B cell (primary cell): ENCODE measurements at places on chromosomes 6 and 20. TPM values are rescaled to one million over a fixed set of nuclear protein-coding genes. Genes with fewer than 3 reads are reported as not detected.

GRCh38 chr6:78570044-78570443, 297.3 kb upstream of the IRAK1BP1 start:
- no peak for DNase-seq

- DNase-seq, result no peak
Observed at GRCh38 chr6:6399568-6399967, 79.1 kb upstream of the F13A1 start.

- no peak for DNase-seq
Observed at GRCh38 chr6:4352322-4352669, 216.9 kb upstream of the ECI2 start.

- no peak for DNase-seq
Observed at GRCh38 chr6:28719275-28719940, 193.7 kb downstream of the GPX5 start.

- DNase-seq, result peak; percentile 40
Observed at GRCh38 chr6:158911746-158912480, 88.1 kb downstream of the RSPH3 start.

- no peak for DNase-seq
Observed at GRCh38 chr6:906920-907319, 214.0 kb upstream of the EXOC2 start.

DNA sequence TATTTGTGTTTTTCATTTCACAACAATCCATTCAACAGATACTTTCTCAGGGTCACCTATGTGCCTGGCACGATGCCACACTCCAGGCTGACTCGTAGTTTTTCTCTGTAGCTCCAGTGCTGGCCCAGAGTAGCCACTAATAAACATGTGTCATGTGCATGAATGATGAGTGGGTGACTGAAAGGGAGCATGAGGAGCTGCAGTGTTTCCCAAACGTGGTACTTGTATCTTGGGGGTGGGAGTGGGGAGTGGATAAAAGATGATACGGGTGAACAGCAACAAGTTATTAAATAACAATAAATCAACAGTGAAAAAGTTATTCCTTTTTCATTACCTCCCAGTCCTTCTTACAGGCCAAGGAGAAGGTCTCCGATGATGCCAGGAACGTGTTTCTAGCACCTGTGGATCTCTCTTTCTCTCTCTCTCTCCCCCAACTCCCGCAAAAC, 17.1 kb downstream of the SRXN1 start:
- no peak for DNase-seq

DNA sequence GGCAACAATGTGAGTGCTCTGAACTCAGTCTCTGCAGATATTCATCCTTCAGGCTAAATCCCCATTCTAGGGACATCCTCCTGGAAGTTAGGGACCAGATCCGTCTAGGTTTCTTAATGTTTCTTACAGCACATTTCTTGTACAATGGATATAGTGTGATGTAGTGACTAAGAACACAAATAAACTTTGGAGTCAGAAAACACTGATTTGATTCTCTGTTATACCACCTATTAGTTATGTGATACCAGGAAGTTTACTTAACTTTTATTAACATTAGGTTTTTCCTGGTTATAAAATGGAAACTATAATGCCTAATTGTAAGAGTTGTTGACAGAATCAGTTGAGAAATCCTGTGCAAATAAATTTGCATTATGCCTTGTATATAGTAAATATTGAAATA, 57.6 kb upstream of the KCNQ5 start:
- no peak for DNase-seq

DNA sequence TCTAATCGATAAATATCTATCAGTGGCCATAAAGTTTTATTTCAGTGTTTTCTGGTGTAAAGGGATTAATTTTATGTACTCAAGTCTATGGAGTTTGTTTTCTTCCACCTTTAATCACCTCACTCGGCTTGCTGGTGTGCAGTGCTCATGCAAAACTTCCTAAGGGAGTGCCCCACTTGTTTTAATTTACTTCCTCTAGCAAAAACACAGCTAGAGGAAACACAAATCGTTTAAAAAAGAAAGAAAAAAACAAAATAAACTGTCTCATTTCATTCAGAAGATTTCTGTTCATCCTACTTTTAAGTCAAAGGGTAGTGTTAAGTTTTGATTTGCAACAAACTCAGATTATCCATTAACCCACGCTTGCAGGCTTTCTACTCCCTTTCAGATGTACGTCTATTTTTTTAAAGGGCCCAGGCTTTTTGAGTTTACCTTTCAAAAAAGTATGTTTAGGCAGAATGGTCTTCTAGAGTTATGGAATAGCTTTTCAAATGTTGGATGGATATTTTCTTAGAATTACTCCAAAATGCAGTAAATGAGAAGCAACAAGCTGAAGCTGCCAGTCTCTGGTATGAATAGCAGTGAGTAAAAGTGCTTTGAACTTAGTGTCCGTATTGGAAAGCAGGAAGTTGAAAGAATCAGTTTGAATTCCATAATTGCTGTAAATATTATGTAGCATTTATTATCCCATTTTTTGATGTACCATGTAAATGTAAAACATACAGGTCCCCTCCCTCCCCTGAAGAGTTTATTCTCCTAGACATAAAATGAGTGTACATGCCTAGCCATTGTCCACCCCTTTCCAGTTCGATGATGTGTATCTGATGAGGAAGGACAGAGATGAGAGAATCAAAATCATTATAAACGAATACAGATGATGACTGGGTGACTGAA, 113.3 kb downstream of the SLC16A10 start:
- peak; percentile 14 for DNase-seq

DNA sequence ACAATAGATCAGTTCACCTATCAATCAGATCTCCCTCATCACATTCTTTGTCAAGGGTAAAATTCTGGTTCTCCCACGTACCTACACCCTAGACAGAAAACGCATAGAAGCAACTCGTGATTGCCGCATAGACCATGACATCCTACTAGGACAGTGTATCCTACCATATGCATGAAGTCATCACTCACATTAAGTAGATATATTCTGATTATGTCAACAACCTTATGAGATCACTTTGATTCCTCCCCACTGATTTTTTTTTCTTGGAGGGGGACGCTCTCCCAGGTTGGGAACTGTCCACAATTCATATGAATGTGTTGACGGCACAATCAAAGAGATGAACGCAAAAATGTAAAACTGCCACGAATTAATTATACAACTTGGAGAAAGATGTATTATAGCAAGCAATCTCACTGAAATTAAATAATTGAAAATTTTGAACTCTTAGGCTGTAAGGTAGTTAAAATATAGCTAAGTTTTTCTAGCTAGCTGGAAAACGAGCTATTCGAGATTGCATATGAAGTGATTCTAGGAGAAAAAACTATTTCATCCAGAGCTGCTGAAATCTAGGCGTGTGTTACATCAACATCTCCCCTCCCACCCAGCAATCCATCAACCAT, 82.5 kb upstream of the CCDC28A start:
- no peak for DNase-seq

- no peak for DNase-seq
Observed at GRCh38 chr6:36133148-36133547, 2.8 kb downstream of the MAPK13 start.

DNA sequence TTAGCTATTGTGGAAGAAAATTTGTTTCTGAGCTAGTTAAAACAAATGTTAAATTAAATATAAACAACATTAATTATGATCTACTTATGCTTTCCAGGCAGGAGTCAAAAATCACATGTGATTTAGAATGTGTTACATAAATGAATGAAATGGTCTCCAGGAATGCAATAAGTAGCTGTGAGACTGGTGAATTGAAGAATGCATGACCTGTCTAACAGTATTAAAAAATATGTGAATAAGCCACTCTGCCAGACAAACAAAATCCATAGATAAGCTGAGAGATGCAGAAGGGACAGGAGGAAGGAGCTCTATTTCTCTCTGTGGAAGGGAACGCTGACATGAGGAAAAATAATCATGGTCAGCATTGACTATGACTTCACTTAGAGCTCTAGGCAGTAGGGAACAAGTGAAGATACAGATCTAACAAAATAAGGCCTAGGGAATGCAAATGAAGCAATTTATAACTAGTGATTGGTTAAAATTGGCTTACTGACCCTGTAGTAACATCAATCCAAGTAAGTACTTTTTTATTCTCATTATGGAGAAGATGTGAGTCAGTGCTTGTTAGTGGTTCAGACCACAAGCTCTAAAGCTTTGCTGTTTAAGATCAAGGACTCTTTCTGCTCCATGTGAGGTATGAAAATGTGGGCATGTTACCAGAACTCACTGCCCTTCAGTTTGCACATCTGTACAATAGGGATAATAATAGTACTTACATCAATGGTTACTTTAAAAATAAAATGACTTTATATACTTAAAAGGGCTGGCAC, 432.6 kb downstream of the MMUT start:
- no peak for DNase-seq

DNA sequence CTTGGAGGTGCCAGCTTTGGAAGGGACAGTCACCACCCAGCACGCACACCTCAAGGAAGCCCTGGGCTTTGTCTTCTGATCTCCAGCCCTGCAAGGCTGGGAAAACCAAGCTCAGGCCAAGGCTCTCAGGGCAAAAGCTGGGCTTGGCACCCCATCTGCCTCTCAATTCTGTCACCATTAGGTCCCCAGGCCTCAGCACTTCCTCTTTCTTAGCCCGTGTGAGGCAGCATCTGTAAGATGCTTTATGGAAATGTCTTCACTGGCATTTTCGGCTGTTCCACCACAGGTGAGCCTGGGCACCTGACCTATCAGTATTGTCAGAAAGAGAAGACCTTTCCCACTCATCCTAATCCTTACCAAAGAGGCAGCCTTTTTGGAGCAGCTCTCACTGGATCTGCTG, 24.6 kb downstream of the GMEB2 start:
- DNase-seq, result peak; percentile 38

GRCh38 chr20:31758521-31758920, 19.4 kb downstream of the TPX2 start:
- DNase-seq, result no peak

DNA sequence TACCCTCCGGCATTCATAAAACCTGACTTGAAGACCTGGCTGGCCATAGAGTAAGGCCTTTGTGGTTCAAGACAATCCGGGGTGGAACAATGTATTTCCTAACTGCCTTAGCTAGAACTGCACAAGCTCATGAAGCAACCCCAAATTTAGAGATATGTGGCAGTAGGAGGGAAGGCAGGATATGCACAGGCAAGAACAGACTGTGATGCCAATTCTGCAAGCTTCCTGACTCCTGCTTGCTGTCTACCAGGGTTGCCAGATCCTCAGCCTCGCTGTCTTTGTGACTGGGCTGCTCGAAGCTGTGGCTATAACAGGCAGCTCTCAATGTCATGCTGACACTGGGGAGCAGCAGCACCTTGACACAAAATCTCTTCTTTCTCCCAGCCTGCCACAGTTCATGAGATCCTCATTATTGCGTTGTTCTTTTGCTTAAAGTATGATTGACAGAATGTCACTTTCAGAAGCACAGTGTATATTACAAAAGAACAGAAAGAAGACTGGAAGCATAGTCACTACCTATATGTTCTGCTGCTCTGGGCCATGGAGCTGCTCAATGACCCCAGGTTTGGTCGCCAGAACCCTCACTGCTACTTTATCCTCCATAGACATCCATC, 18.3 kb upstream of the SHLD1 start:
- no peak for DNase-seq

GRCh38 chr6:45036103-45036502, 292.0 kb upstream of the RUNX2 start:
- DNase-seq, result no peak

DNA sequence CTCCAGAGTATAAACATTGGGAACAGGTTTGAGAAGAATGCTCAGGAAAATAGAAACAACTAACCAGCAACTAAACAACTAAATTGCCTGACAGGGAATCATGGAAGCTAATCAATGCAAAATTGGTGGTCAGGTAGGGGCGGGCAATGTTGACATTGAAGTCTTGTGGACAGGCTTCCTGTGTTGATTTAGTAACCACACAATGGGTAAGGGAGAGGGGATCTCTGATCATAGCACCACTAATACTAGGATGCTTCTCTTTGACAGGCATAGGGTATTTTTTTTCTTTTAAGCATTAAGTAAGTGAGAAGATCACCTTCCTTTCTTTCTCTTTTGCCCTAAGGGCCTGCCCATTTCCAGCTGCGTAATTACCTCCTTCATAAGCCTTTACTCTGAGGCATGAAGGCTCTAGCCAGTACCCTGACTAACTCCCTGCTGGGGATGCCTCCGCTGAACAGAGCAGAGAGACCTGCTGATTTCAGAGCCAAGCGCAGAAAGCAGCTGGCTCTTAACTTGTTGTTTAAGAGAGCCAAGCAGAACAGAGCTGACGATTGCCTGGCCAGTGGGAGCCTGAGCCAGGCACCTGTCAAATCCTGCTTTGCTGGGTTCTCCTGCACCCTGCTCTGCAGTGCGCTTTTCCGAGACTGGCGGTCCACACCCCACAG, 118.7 kb downstream of the BMP2 start:
- DNase-seq, result no peak

GRCh38 chr6:144601221-144601620, 316.1 kb downstream of the UTRN start:
- no peak for DNase-seq

- DNase-seq, result no peak
Observed at GRCh38 chr6:75142721-75143120, 63.1 kb downstream of the COL12A1 start.

- no peak for DNase-seq
Observed at GRCh38 chr6:134177753-134178160, 125.3 kb upstream of the SLC2A12 start.

DNA sequence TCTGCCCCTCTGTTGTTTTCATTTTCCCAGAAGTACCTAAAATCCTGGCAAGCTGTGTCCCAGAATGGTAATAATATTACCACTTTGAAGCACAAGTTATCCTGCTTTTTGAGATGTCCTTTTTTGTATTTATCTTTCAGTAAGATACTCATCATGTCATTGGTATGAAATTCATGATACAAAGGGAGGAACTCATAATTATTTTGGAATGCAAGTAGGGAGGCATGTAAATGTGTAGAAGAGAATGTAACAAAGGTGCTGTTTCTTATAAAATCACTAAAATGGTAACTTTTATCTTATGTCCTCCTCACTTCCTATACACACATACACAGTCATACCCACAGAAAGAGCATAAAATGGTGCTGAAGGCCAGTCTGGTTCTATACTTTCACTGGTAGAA, 109.9 kb downstream of the CD2AP start:
- no peak for DNase-seq

GRCh38 chr6:26439151-26440125, 866 bp upstream of the BTN3A3 start:
- peak; percentile 49 for DNase-seq

GRCh38 chr6:47343600-47343999, 33.9 kb upstream of the TNFRSF21 start:
- DNase-seq, result no peak

ZNF165 gene
- total RNA-seq, result 4.2 and 4.7 TPM in 2 replicates

NMBR gene
- total RNA-seq, result not detected in 2 replicates

RPP21 gene
- total RNA-seq, result 48.1 and 50.6 TPM in 2 replicates

PPP1R3G gene
- 0.24 and 0.25 TPM in 2 replicates for total RNA-seq

GNAS-AS1 gene
- 1.5 and 2.1 TPM in 2 replicates for total RNA-seq

NHLRC1 gene
- 1.0 and 1.1 TPM in 2 replicates for total RNA-seq

ECI2 gene
- total RNA-seq, result 28.0 and 28.3 TPM in 2 replicates

EDN3 gene
- not detected in 2 replicates for total RNA-seq

SFT2D1 gene
- total RNA-seq, result 52.0 and 59.0 TPM in 2 replicates

NT5E gene
- 23.2 and 24.8 TPM in 2 replicates for total RNA-seq

MATN4 gene
- not detected in 2 replicates for total RNA-seq

HRH3 gene
- not detected in 2 replicates for total RNA-seq

LPIN3 gene
- 0.75 and 0.84 TPM in 2 replicates for total RNA-seq

MTHFD1L gene
- 16.1 and 23.4 TPM in 2 replicates for total RNA-seq

MYB gene
- 1.1 and 1.4 TPM in 2 replicates for total RNA-seq
